Activated T-cell treated with anti-CD3 and anti-CD28 coated beads for 24 hours (primary cell): ENCODE measurements at places on chromosomes 12 and 14.

- no peak for DNase-seq
Measured at GRCh38 chr12:27844366-27845090, 64.5 kb upstream of the MANSC4 start.

DNA sequence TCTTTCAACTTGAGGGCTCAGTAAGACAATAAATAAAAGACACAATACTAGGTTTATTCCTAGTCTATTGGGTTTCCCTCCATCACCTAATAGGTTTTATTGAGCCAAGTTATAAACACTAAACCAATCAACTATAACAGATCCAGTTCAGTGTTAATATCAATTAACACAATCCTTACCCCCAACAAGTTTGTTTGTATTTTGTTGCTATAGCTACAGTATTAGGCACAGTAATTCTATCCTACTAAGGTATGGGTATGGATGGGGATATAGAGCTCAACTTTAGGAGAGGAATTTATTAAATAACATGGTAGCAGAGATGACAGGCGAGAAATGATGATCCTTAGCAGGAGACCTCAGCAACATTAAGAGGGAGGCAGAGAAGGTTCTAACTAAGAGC, 13.3 kb downstream of the PPP4R3A start:
- no peak for DNase-seq

GRCh38 chr12:68178774-68179439, 19.4 kb upstream of the IFNG start:
- DNase-seq, result no peak

GRCh38 chr14:95489214-95490137, 27.0 kb downstream of the SYNE3 start:
- no peak for DNase-seq

GRCh38 chr12:50538182-50538581, 33.4 kb downstream of the DIP2B start:
- no peak for DNase-seq

DNA sequence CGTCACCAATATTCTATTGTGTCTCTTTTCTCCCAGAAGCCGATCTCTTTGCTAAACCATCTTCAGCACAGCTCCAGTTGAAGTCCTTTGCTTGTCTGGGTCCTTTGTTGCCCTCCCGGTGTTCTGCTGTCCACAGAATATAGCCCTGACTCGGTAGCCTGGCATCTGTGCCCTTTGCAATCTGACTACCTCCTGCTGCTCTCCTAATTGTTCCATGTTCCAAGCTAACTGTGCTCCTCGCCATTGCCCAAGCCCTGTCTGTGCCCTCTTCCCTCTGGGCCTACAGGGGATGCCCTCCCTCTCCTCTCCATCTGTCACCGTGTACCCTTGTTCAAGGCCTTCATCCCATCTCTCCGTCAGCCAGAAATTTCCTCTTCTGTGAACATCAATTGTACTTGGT, 306.3 kb downstream of the APAF1 start:
- no peak for DNase-seq

GRCh38 chr12:68040450-68041075, 51.3 kb downstream of the IFNG-AS1 start:
- peak; percentile 52 for DNase-seq

DNA sequence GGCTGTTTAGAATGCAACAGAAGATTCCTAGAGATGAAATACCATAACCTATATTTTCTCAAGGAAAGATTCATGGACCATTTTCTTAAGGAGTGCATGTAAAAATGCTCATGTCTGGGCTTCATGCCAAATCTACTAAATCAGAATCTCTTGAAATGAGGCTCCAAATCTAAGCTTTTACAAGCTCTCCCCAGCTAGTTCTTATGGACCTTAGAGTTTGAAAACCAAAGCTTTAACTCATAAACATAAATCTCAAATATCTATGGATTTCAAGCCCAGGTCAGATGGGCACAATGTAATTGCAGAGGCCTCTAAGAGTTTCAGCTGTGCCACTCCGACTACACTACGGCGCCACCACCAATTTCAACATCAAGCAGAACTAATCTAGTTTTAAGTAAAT, 117.3 kb upstream of the CAND1 start:
- DNase-seq, result no peak

- peak; percentile 28 for DNase-seq
Measured at GRCh38 chr12:989751-990660, 1.0 kb upstream of the ERC1 start.
